ENCODE measurements at places on chromosomes 6 and 20.

DNA sequence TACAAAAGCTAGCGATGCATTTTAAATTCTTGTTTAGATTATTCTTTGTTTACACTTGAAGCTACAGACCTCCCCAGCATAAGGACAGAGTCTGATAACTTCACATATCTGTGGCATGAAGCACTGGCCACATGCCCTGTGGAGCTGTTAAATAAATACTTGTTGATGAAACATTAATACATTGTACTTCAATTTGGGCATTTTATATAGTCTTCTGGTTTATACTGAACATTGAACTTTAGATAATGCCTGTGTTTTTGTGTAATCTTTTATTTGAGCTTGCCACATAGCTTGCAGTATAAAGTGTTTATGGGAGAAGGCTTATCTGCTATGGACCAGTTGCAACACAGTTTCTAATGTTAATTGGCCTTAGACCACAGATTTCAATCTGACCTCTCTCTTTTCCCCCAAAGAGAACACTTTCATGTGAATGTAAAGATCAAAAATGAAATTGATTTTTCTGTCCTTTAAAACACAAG, 48.2 kb downstream of the FRK start:
- DNase-seq: no peak

DNA sequence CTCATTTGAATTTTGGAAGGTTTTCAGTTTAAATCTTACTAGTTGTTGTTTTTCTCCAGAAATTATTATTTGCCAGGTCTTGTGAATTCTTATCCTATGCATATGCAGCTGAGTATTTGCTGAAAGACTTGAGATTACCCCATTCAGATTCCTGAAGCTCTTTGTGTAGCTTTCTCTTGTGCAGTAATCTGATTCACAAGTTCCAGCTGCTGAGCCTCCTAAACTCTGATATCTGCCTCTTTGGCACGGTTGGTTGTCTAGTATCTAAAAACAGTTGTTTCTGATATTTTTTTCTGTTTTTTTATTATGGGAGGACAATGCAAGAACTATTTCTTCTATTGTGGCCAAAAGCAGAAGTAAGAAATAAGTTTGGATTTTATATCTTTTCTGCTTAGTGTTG, 863.9 kb upstream of the MANEA start:
- no peak for DNase-seq

DNA sequence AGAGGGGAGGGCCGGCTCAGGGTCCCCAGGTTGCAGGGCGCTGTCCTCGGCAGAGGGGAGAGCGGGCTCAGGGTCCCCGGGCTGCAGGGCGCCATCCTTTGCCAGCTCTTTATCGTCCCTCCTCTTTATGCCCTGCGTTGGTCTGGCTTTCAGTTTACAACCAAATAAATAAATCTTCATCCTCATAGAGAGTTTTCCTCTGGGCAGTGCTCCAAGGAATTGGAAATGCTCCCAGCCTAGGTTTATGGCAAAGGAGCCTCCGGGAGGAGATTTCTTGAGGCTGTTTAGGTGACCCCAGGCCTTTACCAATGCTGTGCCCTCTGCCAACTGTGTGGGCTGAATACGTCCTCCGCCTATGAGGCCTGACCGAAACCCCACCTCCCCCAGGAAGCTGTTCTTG, 60.2 kb downstream of the CHMP4B start:
- no peak for DNase-seq

DNA sequence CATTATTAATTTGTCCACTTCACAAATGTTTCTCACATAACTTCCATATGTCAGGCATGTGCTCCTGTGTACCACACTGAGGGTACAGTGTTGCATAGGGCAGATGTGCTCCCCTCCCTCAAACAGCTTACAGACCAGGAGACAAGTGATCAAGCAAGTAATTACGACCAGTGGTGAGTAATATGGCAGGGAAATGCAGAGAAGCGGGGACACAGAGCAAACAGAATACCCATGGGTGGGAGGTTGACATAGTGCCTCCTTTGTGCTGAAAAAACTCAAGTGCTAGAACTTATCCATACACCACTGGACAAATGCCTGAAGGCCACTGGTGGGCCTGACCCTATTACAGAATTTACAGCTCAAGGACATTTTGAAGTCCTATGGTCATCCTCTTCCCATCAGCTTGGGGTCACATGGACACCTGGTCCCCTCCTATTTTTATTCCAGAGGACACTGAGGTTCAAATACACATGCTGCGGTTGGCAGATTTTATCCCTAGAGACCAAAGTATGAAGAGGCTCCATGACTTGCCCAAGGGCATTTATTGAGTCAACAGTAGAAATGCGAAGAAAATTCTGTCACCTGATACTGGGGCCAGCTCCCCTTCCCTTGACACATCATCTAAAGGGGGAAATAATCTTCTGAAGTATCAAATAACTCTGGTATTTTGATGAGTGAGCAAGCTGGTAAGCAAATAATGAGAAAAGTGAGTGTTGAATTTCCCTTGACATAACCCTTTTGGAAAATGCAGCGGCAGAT, 116.6 kb downstream of the QRSL1 start:
- no peak for DNase-seq

GRCh38 chr6:14396826-14397517, 279.4 kb downstream of the CD83 start:
- DNase-seq: peak; percentile 26

DNA sequence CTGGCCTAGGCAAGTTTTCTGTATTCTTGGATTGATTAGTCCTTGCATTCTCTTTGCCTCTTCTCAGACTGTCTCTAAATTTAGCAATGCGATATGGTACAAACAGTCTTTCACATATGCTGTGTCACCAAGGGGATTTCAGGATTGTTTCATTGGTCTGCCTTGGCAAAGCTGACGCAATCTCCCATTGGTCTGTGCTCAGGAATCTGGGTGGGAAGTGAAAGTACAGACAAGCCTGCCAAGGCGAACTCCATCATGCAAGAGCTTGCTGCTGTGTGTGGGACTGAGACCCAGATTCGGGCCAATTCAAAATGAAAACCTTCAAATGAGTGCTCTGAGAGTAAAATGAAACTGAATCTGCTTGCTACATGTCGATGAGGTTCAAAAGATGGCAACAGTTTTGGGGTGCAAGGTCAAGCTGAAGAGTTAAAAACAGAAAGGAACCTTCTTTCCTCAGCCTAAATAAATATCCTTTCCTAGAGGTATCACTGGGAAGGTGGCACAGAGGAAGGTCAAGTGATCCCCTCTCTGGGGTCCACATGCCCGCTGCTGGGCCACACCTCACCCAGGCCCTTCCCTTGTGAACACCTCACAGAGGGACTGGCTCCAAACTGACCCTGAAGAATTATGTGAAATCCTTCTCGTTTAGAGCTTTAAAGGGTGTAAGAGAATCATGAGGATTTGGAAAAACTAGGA, 198.8 kb upstream of the PREP start:
- DNase-seq: peak; percentile 34

DNA sequence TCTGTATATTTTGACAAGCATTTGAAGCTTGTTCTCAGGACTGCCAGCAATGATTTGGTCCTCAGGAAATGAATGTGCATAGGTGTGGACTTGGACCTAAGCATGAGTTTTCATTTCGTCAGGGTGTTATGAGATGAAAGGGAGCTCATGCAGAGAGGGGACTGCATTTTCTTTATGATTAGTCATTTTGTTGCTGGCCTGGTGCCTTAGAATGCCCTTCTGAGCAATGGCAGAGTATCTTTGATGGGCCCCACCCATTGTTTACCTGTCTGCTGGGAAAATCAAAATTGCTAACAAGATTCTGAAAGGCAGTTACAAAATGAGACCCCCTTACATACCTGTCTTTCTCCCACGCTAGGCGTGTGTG, 51.5 kb upstream of the MTHFD1L start:
- DNase-seq: no peak

DNA sequence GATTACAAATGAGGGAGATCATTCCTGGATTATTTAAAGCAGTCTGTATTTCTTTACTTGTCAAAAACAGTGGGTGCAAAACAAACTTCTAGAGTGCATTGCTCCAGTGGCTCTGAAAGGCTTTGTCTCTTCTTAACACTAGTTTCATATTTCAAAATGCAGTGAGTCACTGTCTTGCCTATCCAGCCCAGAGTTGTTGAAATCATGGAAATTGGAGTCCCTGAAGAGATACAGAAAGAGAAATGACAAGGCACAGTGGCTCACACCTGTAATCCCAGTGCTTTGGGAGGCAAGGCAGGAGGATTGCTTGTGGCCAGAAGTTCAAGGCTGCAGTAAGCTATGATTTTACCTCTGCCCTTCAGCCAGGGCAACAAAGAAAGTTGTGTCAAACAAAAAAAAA, 11.3 kb downstream of the SLC2A12 start:
- DNase-seq: no peak

DNA sequence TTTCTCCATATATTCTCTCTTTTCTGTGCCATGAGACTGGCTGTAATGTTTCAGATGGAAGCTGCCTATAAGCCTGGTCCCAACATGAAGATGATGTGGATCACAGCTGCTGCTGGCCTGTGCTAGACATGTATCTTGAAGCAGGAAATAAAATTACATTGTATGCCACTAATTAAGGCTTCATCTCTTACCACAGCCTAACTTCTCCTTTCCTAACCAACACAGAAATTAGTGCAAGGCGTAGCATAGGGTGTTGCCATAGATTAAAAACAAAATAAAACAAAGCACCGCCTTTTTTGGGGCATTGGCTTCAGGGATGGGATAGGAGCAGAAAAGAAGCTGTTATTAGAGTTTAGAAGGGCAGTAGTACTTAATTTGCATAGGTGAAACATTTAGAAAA, 4.7 kb upstream of the SLC17A4 start:
- no peak for DNase-seq

DNA sequence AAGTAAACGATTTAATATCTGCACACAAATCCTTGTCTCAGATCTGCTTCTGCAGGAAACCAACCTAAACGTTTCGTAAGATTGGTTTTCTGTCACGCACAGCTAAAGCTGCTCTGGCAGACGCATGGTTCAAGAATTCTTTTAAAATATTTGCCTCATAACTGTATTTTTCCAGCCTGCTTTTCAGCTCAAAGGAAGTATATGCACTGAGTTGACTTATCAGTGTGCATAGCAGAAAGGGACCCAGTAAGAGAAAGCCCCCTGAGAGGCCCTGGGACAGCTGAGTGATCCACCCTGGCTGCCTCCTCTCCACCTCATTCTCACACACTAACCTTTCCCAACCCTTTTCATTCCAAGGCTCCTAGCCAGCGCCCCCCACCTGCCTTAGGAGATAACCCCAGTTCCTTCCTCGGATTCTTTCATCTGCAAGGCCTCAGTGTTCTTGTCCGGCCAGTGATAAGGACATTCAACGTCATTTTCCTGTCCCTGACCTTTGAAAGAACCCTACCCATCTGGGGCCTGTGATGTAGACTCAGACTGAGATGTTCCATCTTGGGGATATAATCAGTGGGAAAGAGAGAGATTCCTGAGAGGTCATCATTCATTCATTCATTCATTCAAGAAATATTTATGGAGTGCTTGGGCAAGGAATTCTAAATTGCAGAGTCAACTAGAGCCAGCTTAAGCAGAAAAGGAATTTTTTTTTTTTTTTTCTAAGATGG, 22.4 kb upstream of the SLC9A8 start:
- DNase-seq: no peak

- no peak for DNase-seq
These were observed 146.3 kb downstream of the MTFR2 start for GRCh38 chr6:136103763-136104311.

GRCh38 chr6:7106215-7106751, 1.5 kb upstream of the RREB1 start:
- no peak for DNase-seq

DNA sequence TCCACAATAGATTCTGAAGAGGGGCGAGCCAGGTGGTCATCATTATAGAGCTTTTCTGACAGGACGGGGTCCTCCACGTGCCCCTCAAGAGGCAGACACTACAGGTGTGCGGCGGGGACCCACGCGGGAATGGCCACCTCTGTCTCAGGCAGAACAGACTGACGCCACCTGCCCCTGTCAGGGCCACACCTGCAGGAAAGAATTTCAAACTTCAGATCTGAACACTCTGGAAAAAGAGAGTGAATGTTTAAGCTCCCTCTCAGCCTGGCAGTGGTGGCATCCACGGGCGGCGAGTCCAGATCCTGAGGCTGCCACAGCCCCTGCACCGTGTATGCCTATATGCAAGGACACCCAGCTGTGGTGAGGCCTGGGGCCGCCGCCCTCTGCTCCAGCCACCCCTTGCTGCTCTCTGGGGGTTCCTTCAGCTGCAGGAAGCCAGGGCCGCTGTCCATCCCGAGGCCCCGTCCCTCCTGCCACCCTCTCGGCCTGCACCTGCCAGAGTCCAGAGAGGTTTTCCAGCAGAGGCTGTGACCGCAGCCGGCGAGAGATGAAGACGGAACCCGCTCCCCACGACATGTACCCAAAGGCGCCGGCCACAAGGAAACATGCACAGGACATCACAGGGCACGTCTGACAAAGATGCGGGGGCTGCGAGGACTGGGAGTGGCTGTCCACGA, 234.9 kb downstream of the ERMARD start:
- DNase-seq: no peak

DNA sequence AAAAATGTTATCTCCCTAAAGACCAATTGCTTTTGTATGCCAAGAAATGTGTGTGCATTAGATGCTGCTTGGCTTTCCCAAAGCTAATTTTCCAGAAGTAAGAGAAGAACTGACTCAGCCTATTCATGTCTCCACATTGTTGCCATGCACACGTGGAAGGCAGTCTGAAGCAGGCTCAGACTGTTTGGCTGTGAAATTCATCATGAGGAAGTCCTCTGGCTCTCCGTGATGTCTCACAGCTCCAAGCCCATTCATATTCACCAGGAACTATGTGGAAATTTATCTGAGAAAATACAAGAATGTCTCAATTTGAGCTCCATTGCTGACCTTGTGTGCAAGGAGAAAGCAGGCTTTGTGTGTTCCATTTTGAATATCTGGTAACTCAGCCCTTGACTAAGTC, 1022.2 kb upstream of the GJE1 start:
- DNase-seq: no peak

DNA sequence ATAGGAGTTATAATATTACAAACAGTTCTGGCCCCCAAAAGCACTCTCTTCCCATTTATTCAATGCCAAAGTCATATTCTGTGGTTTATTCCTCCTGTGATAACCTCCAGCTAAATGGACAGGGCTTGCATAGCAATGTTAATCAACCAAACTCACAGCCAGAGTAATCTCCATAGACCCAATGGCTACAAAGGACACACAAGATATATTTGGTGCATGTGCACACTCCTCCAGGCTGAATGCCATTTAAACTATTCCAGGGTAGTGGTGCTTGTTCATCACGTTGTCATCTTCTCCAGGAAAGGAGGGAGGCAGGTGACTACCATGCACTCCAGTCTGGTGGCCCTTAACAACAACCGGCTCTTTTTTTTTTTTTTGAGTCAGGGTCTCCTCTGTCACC, 56.8 kb downstream of the B3GAT2 start:
- DNase-seq: no peak

DNA sequence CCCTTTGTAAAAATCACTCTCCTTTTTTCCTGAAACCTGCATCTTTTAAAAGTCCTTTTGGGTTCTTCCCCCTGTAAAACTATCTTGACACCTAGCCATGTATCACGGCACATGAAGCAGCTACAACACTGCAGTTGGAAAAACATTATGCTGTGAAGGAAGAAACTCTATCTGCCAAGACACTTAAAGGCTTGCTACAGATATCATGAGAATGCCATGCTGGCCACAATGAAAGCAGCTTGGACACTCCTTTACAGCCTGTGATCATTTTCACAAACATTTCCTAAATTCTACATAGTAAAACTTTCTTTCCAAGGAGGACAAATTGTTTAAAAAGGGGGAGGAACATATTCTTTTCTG, 31.8 kb downstream of the CNKSR3 start:
- no peak for DNase-seq

- DNase-seq: no peak
These were observed 49.2 kb upstream of the TLDC2 start for GRCh38 chr20:36826554-36827244.

All from stimulated activated CD4-positive, alpha-beta T cell treated with anti-CD3 and anti-CD28 coated beads, Interleukin-2, amount 100 ng/mL, for 24 hours (primary cell).